ENCODE measurements at places on chromosomes 3 and 15.

DNA sequence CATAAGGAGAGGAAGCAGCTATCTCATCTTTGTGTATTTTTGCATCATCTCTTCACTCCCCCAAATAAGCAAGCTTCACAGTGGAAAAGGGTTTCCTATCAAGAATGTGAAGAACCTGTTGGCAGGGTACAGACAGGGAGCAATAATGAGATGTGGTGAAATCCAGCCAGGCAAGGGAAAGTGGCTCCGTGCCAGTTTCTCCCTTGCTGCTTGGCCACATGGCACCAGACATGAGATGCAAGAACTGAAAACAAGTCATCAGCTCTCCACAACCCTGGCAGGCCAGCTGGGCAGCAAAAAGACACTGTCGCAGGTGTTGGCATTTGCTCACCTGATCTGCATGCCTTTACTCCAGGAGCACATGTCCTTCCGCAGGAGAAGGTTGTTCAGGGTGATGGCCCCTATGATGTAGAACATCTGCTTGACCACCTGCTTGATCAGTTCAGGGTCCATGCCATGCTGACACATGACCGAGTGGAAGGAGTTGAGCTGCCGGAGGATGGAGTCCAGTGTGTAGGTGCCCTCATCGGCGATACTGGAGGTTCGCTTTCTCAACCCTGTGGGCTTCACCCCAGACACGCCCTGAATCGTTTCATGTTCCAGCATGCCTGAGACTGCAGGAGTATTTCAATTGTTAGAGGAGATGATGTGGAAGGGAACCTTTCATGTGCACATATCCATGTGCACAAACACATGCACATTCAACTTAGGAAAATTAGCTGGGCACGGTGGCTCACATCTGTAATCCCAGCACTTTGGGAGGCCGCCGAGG is 23.3 kb upstream of the MYO5C start:
- DNase-seq, result no peak

DNA sequence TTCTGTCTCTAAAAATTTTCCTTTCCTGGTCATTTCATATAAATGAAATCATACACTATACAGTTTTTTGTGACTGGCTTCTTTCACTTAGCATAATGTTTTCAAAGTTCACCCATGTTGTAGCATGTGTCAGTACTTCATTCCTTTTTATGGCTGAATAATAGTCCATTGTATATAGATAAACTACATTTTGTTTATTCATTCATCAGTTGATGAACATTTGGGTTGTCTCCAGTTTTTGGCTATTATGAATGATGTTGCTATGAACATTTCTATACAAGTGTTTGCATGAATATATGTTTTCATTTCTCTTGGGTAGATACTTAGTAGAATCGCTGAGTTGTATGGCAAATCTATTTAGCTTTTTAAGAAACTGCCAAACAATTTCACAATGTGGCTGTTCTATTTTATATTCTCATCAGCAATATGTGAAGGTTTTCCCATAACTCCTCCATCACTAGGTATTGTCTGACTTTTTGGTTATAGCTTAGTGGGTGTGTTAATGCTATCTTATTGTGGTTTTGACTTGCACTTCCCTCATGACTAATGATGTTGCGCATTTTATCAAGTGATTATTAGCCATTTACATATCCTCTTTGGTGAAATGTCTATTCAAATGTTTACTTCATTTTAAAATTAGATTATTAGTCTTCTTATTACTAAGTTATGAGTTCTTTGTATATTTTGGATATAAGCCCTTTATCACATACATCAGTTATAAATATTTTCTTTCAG is 21.7 kb upstream of the AP4E1 start:
- DNase-seq, result peak; percentile 37

DNA sequence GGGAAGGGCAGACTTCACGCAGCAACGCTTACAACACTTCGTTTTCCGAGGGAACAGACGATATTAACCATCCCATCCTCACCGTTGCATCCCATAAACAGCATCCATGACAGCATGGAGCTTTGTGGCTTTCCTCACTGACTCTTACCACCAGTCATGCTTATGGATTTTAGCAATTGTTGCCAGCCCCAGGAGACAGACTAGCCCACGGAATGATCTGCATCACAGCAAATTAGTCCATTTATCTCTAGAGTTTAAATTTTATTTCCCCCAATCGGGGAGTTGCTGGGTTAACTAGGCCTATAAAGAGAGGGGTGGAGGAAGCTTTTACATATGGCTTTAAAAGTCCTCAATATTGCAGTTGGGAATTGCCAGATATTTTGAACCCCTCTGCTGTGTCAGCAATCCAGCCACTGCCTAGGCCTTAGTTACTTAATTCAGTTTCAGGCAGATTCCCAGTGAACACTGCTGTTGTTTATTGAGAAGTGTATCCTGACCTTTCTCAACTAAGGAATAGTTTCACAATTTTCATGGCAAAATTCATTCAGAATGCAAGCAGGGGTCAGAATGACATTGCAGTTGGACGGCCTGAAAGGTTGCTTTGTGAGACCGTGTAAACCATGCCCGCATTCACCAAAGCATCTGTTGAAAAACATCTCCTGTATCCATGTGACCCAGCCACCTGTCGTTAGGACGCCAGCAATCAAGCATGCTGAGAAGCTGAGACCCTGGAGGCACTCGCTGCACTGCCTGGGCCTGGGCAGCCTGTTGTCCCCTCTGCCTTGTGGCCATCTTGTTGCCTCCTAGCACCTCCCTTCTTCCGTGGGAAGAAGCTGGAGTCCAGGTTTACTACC is 397.4 kb upstream of the TPM1 start:
- no peak for DNase-seq

DNA sequence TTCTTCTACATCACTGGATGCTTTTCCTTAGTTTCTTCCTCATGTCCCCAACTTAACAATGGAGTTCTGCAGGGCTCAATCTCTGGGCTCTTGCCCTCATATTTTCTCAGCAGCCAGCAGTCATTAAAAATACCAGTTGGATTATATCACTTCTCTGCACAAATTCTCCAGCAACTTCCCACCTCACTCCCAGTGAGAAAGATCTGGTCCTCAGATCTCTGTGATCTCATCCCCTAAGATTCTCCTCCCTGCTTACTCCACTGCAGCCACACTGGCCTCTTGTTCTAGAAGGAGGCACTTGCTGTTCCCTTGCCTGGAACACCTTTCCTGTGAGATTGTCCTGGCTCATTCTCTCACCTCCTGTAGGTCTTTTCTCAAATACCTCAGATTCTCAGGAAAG is 6.1 kb downstream of the ERICH6 start:
- DNase-seq, result peak; percentile 80

DNA sequence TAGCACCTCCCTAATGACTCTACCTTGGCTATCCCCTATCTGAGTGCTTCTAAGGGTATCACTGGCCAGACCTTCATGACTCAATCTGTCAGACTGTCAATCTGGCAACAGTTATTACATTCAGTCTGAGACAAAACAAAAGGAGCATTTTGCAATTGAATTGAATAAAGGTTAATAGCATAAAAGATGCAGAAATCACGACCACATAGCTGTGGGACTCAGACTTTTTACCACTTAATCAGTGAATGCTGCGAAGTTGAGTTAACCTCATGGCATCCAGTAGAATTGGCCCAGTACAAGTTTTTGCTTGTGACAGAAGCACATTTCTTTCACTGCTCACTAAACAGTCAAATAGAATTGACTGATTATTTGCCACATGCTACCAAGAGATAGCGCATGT is 480.7 kb upstream of the DPPA4 start:
- no peak for DNase-seq

DNA sequence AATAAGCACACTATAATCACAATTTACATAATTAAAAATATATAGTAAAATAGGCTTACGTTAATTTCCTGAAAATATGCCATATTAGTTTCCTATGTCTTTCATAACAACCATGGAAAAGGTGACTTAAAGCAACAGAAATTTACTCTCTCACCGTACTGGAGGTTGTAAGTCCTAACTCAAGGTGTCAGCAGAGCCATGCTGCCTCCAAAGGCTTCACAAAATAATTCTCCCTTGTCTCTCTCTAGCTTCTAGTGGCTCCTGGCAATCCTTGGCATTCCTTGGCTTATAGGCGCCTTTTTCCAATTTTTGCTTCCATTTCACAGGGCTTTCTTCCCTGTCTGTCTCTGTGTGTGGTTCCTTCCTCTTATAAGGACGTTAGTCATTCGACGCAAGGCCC is 7.6 kb downstream of the SI start:
- no peak for DNase-seq

DNA sequence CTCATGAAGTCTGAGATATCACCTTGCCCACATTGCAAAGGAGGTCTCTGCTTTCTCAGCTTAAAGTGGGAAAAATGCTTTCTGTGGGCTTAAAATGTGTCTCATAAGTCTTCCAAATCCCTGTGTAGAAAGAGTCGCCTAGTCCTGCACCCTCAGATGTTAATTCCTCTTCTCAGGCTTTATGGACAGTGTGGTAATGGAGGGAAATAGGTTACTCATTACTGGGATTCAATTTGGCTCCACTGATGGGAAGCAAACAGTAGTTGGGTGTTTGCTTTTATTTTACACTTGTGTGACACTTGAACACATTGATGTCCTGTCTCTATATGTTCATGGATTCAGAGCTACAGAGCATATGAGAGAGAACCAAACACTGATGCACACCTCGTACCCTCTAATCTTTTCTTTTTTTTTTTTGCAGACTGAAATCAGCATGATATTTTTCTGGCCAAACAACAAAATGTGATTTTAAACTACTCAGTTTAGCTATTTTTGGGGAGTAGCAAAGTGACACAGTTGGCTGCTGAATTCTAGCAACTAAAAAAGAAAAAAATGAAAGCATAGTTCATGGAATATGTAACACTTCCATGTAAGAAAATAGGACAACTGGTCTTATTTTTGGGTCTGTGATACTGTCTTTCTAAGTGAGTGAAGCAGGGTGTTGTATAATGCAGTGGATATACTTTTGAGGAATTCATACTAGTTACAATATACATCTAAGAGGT is 8.6 kb downstream of the PTPRG start:
- no peak for DNase-seq

DNA sequence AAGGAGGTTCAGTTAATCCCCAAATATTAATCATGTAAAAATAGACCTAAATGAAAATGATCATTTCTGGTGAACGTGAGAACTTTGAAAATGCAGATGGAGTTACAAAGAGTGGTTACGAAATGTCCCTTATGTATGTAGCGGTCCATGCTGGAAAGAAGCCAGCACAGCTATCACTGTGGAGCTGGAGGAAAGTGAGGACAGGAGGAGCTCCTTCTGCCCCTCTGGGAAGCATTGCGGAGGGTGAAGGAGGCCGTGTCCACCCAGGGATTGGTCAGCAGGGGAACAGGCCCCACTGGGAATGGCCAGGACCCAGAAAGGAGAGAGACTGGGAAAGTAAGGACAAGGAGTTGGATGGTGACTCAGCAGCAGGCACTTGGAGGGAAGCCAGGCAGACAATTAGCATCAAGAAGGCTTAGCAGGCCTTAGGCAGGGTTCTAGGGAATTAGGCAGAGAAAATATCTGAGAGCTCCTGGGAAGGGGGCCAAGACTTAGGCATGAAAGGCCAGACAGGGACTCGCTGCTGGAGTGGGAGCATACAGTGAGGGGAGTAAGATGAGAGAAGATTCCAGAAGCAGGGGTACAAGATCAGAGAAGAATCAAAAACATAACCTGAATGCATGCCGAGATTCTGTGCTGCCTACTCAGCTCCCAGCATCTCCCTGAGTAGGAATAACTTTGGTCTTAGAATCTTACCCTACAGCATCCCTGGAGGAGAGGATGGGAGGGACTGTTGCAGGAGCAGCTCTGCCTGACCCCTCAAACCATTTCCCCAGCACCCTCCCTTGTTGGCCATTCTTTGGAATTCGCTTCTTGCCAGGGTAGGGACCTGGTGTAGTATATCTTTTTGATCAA is 171.0 kb upstream of the UMPS start:
- peak; percentile 74 for DNase-seq

- no peak for DNase-seq
Observed at GRCh38 chr3:101824702-101825101, 24.6 kb upstream of the NFKBIZ start.

DNA sequence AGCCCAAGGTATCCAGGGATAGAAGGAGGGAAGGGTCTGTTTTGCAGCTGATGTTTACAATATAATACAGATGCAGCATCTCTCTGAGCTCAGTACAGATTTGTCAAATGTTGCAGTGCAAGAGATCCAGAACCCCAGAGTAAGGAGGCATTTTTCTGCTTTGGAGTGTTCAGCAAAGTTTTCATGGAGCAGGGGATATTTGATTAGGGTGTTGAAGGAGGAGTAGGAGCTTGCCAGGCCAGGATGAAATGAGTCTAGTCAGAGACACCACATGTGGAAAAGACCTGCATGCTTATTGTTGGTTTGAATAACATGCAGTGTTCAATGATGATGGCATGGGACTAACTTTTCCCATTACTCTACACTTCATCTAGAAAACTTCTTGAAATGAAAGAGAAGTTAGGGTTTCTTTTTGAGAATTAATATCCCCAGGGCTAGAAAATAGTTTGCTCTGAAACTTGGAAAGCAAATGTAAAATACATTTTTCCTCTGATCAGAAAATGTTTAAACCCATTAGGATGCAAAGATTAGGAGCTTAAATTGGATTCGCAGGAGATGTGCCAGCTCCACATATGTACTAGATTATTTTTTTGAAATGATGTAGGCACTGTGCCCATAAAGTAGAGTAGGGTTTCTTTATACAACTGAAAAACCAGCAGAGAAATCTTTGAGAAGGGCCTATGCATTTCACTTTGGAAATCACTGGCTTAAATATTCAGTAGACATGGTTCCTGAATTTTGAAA is 243.8 kb downstream of the CACNA2D3 start:
- no peak for DNase-seq

DNA sequence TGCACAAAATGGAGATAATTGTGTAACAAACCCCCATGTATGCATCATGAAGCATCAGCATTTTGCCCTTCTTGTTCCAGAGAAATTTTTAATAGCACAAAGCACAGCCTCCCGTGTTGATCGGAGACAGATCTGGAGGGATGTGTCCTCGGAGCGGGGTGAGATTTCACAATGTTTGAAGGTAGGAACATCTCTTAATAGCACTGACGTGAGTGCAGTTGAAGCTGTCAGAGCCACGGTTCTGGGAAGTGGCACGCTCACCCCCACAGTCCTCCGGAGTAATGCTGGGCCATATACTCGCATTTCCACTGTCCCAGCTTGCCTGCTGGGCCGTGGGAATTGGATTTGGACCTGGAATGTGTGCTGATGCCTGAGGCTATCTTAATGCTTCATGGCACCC is 24.1 kb downstream of the ARPP21 start:
- no peak for DNase-seq

DNA sequence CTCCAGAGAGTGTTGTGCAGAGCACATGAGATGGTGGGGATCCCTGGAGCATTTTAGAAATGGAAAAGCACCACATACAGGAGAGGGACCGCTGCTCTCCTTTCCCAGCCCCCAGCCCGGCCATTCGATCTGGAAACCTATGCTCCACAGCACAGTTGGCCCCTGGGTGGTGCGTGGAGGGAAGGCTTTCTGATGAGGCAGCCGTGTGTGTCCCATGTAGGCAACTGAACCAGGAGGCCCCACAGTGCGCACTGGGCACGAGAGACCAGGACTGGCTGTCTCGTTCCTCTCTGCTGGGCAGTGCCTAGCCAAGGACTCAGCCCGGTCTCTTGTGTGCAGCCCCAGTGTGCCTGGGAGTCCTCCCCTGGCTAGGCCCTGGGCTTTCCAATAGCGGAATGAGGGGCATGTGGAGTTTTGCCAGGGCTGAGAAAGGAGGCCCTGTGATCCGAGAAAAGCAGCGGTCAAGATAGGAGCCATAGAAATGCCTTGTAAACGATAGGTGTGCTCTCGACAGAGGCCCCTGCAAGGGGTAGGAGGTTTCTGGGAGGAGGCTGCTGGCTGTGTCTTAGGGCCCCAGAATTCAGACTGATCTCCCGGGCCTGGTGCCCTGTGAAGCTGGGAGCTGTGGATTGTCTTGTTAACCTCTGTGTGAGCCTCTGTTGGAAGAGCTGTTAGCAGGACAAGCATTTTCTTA is 39.0 kb downstream of the CHDH start:
- no peak for DNase-seq

- DNase-seq, result peak; percentile 62
Observed at GRCh38 chr3:49171119-49171774, at the start of gene KLHDC8B. Gene KLHDC8B (plus strand): TSS chr3:49171598. CDS start chr3:49172770, 1,172 bp downstream.
